NCI-H1048 (cell line): ENCODE measurements at places on chromosomes 16 and 17.
A peak's percentile ranks its signal among the peaks of the same experiment; 100 is the strongest.

- no peak for DNase-seq
Measured at GRCh38 chr16:88853325-88853941, 3.3 kb downstream of the GALNS start.

DNA sequence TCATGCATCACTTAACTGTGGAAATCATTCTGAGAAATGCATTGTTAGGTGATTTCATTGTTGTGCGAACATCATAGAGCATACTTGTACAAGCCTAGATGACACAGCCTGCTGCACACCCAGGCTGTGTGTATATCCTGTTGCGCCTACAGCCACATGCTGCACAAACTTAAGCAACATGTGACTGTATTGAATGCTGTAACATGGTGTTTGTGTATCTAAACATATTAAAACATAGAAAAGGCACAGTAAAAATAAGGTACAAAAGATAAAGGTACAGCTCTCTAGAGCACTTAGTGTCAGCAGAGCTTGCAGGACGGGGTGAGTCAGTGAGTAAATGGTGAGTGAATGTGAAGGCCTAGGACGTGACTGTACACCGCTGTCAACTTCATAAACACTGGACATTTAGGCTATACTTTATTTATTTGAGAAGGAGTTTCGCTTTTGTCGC, 11.9 kb downstream of the FOXK2 start:
- no peak for DNase-seq

DNA sequence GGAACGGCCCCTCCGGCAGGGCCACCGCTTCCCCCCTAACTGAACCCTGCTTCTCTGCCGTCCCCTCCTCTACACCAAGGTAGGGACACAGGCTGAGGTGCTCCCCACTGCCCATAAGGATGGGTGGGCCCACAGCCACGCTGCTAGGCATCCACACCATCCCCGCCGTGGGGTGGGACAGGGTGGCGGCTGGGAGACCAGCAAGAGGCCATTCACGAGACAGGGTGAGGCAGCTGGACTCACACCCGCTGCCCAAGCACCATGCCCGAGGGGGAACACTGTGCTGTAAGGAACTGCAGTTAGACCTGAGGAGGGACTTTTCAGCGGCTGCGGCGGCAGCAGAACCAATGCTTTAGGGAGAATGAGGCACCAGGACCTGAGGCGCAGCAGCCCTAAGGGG, 47.5 kb upstream of the RRN3 start:
- no peak for DNase-seq

DNA sequence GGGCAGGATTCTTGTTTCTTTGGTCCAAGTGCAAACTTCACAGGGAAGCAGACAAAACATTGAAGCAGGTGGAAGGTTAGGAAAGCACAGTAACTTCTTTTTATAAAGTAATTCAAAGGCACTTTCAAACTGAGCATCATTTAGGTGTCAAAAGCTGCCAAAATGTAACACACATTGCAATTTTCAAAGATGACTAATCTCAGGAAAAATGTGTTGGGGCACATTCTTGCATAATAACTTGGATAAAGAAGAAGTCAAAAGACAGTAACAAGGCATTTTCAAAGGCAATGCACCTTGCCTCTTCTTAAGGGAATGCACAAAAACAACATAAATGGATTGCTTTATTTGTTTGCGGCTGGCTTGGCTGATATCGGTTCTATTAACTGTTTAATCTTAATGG, 3.6 kb downstream of the KCNJ2 start:
- no peak for DNase-seq

- no peak for DNase-seq
Measured at GRCh38 chr17:78144147-78144719, 2.0 kb upstream of the C17orf99 start.

DNA sequence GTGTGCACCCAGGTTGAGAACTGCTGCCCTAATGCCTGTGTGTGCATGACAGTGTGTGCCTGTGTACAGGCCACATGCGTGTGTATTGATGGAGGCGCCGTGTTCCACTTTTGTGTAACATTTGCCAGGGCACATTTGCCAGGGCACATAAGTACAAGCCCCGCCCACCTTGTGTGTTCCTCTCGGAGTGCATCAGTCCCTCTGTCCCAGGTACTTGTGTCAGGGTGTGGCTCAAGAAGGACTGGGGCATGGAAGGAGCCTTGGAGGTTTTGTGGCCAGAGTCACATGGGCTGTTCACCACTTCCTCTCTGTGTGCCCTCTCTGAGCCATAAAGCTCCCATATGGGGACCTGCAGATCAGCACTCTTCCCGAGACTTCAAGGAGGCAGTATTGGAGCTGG, 73.9 kb downstream of the MRM1 start:
- DNase-seq = no peak

DNA sequence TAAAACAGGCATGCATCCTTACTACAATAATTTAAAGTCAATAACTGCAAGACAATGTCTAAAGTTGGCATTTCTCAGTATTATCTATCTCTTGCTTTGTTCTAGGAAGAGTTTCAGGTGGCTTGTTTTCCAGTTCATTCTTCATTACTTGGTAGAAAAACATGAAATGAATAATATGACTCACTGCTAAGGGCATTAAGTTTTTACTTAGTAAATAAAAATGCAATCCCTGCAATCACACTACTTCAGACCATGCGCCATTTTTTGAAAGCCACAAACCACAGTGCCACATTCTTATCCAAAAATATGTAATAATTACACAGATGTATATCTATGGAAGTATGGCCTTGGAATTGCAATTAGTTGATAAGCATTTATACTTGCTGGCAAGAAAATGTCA, 55.4 kb downstream of the CREBBP start:
- no peak for DNase-seq

DNA sequence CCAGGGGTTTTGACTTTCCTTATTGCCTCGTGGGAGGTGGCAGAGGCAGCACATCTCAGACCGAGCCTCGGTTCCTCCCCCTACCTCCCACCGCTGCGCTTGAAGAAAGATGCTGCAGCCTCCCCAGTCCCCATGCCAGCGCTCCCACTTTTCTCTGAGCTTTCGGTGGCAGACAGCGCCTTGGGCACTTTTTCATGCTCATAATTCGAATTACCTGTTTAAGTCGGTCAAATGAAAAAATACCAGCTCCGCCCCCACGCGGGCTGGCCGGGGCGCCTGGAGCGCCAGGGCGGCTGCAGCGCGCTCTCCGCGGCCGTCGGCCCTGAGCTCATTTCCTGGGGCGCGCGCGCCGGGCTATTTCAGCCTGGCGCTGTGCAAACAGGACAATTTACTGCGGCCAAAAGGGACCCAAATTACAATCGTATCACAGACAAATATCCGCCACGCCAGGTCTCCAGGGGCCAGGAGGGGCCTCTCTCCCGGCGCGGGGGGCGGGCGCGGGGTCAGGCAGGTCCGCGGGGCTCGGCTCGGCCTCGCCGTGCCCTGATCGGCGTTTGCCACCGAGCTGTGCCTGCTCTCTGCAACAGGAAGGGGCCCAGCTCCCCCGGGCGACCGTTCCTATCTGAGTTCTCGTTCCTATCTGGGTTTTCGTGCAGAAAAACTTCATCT, 45.0 kb downstream of the SOST start:
- no peak for DNase-seq

- DNase-seq = peak; percentile 3
Measured at GRCh38 chr17:58249270-58250133, 11.1 kb downstream of the LPO start.

DNA sequence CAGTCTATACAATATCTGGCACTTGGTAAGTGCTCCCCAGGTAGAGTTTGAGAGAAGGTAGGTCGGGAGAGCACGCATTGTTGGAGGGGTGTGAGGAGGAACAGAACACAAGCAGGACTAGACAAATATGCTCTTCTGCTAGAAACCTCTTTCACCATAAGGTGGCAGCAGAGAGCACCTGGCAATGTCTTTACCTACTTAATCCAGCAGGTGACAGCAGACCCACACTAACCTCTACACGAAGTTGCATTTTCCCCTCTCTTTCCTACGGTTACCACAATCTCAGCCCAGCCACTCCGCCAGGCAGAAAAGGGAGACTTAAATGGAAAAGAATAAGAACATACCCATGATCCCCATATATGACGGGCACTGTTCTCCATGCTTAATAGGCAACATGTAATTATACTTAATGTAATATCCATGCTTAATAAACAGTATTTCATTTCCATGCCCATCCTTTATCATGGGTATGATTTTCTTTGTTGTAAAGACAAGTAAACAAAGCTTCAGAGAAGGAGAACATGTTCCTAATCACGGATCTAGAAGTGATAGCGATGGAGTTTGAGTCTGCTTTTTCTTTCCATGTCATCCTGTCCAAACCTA, 55.1 kb upstream of the CCL2 start:
- peak; percentile 39 for DNase-seq

DNA sequence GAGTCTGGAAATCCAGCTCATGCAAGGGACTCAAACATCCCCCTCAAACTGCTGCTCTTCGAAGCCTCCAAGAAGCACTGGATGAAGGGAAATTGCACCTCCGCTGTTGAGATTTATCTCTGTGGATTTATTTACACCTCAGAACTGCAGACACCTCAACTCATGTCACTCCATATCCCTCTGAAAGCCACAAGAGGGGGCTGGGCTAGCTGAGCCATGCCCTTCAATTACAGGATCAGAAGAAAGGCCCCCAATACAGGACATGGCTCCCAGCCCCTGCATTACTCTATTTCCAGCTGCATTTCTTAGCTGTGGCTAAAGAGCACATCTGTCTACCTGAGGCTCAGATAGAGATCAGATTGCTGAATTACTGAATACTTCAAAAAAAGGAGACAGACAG, 103.1 kb upstream of the DYNLRB2 start:
- DNase-seq = no peak

- DNase-seq = no peak
Measured at GRCh38 chr17:77604973-77605313, 353.6 kb upstream of the TNRC6C start.

- no peak for DNase-seq
Measured at GRCh38 chr17:56510554-56511342, 82.8 kb upstream of the NOG start.

DNA sequence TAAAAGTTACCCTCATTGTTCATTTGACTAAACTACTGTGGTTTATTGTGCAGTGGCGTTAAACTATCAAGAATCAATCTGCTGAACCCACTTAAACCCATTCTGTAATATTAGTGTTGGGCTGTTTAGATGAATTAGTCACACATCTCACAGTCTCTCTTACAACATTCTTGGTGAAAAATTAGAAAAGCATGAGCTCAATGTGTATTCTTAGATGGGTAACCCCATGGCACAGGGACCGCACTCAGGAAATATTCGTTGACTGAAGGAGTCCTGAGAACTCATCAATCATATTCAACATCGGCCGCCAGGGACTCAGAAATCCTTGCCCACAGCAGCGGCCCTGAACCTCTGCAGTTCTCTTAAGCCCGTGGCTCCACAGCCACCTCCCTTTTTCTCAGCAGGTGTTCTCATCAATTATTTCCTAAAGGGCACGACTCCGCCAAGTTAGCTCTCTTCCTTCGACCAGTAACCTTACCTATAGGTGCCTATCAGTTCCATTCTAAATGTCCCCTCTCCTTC, 155.6 kb downstream of the STX8 start:
- no peak for DNase-seq

GRCh38 chr17:2789700-2790099, 6.5 kb upstream of the RAP1GAP2 start:
- no peak for DNase-seq

- no peak for DNase-seq
Measured at GRCh38 chr16:11078812-11079459, 134.6 kb downstream of the CLEC16A start.

DNA sequence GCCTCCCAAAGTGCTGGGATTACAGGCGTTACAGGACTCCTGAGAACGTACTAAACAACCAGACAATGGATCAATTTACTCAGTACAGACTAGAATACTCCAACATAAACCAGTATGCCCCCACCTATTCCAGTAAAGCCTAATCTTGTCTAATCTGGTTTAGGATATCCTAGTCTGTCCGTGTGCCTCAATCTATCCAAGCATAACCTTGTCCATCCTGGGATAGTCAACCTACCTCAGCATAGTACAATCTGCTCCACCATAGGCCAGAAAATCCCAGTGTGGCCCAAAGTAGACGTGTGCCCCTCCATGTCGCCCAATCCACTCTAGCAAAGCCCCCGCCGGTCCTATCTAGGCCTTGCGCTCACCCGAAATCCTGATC, 625 bp downstream of the DVL2 start:
- no peak for DNase-seq

DNA sequence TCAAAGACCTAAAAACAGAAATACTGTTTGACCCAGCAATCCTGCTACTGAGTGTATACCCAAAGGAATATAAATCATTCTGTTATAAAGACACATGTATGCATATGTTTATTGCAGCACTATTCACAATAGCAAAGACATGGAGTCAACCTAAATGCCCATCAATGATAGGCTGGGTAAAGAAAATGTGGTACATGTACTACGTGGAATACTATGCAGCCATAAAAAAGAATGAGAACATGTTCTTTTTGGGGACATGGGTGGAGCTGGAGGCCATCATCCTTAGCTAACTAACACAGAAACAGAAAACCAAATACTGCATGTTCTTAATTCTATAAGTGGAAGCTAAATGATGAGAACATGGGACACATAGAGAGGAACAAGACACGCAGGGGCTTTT, 155.2 kb upstream of the KCNJ16 start:
- DNase-seq = no peak

DNA sequence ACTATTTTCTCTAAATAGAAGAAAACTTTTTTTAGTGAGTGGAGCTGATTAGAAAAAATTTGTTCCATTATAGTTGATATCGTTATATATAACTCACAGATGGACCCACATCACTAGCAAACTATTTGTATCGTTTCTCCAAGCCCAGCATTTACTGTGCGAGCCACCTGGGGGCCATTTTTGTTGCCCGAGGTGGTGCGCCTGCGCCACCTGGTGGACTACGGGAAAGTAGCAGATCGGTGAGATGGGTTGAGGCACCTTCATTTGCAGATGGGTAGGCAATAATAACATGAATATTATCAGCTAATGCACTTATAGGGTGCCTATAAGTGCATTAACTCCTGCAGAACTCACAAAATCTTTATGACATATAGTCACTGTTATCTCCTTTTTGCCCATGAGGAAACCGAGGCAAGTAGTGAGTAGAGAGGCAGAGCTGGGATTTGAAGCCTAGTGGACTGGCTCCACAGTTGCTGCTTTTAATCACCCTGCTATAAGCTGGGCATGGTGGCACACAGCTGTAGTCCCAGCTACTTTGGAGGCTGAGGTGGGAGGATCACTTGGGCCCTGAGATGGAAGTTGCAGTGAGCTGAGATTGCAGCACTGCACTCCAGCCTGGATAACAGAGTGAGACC, 23.2 kb upstream of the NTN1 start:
- DNase-seq = peak; percentile 31

DNA sequence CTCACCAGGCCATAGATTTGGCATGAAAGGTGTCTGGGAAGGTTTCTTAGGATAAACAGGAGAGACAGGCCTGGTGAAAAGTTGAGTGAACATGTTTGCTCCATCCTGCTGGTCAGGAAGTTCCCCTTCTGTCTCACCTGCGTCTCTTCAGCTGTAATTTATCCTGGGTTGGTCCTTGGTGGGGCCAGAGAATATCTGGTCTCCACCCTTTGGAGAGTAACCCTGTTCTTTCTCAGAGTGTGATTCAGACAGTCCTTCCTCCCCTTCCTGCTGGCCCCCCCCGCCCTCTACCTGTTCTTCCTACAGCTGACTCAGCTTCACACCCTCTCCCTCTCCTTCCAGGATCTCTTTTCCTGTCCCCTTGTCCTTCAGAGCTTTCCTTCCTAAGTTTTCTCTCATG, 17.1 kb downstream of the MINK1 start:
- no peak for DNase-seq
